Stimulated activated CD8-positive, alpha-beta memory T cell treated with anti-CD3 and anti-CD28 coated beads, Interleukin-15, amount 100 ng/mL, for 24 hours (primary cell): ENCODE measurements at places on chromosomes 6 and 20.

- no peak for DNase-seq
These were observed 2.9 kb downstream of the CHRNA4 start for GRCh38 chr20:63357921-63358905.

DNA sequence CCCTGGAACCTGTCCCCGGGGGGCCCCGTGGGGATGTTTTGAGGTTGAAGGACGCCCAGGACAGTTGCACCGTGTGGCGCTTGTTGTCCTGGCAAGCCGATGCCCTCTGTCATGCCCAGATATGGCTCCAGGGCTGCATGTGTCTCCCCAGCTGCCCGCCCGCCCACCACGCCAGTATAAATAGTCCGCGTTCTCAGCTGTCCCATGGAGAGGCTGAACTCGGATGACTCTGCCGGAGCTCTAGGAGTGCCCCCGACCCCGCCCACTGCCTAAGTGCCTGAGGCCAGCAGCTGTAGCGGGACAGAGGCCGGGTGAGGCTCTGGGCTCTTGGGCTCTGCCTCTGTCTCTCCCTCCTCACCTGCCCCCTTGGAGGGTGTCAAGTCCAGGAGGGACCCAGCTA, 83.0 kb upstream of the GATA5 start:
- DNase-seq: no peak

DNA sequence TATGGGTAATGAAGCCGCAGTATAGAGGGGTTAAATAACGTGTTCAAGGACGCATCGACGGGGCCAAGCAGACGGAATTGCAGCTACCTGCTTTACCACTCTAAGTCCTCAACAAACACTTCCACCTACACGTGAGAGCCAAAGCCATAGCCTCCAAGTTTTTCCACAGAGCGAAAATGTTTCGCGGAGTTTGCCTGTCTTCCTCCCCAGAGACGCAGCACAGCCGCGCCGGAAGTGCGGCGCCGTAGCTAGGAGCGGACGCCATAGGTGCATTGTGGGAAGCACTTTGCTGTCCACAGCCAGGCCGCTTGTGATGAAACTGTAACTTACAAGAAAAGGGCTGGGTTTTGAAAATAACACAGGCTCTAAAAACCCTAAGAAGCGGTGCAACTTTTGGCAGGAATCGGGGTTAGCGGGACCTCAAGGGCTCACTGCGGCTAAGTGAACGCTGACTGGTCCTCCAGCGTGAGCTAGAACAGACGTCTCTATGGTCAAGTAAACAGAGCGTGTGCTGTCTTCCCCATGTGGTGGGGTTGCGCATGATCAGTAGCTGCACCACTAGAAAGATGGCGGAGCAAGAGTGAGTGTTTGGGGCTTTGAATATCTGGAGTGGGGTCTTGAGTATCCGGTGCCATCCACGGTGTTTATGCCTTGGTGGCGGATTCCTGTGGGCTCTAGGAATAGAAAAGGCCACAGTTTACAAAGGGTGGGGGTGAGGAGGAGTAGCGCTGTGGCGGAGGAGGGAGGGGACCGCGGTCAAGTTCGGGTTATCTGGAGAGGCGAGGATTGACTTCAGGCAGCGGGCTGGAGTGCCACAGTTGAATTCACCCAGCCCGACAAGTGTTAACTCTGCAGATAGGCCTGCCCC, at the start of gene RPL7L1:
TSS of gene RPL7L1 (plus strand) at position 245 of the 868 bp plus-strand sequence. CDS start at position 540, 295 bp downstream.
- peak; percentile 57 for DNase-seq

GRCh38 chr6:111406200-111406721, 76.8 kb downstream of the REV3L start:
- DNase-seq: no peak
